Pons (tissue), 1 donor: ENCODE measurements at places on chromosomes 4 and X.

DNA sequence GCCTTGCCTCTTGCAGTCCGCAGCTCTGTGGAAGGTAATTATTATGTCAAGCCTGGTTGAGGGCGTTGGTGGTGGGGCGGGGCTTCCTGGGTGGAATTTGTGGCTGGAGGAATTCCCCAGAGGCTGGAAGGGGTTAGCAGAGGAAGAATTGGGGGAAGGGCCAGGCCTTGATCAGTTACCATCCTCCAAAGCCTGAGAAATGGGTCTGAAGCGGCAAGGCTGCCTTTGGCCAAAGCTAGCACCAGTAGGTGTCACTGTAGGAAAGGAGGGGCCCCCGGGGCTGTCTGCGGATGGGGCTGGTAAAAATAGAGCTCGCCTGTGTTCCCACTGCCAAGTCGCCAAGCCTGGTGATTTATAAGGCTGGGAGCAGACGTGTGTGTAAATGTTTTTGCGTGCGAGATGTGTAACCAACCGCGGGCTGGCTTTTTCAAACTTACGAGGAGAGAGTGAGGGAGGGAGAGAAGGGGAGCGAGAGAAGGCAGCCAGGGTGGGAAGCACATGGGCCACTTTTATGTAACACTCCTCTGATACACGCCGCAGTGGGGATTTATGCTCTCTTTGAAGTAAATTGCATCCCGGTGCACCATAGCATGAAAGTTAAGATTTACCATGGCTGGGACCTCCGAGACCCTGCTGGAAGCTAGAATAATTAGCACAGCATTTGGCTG lies 367.0 kb downstream of the BCOR start:
- peak; percentile 58 for DNase-seq

GRCh38 chr4:5954056-5954760 lies 61.3 kb upstream of the CRMP1 start:
- no peak for DNase-seq

DNA sequence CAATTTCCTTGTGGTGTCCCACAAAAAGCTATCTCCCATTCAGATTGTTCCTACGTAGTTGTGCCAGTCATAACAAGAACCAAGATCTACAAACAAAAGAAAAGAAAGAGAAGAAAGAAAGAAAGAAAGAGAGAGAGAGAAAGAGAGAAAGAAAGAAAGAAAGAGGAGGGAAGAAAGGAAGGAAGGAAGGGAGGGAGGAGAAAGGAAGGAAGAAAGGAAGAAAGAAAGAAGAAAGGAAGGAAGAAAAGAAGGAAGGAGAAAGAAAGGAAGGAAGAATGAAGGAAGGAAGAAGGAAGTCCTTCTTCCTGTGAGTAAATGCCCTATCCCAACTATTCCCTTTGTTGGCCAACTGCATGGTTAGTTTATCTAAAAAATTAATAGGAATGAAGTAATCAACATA lies 366.0 kb downstream of the DHRSX start:
- DNase-seq = no peak

DNA sequence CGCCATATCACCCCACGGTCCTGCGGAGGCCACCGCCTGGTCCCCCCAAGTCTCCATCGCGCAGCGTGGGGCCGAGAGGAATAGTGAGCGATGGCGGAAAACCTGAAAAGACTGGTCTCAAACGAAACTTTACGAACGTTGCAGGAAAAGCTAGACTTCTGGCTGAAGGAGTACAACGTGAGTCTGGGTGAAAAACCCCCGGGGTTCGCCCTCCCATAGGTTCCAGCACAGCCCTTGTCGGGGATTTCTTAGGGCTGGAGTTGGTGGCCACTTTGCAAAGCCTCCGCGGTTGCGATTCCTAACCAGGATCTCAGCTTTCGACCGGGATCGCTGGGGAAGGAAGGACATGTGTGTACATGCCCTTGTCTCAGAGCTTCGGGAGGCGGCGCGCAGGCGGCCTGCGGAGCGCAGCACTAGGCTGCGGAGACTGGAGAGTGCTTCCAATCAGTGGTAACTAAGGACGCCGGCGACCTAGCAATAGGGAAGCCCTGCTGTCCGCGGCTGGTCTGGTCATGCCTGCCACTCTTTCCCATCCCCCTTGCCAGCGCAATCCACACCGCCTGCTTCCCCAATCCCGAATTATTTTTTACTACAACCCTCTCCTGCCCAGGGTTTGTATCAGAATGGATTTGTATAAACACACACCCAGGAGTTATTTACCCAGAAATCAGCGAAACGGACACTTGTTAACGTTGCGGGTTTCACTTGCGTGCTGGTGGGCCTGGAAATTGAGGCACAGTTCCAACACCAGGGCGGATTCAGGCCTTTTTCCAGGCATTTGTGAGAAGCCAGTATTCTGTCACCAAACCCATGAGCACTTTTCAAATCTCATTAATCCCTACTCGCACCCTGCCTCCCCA lies 741 bp downstream of the SPATA18 start:
- peak; percentile 28 for DNase-seq

GRCh38 chr4:105586638-105587328 lies 34.4 kb downstream of the ARHGEF38 start:
- no peak for DNase-seq

- DNase-seq = no peak
These were observed 318.8 kb upstream of the RASGEF1B start for GRCh38 chr4:81790477-81790876.

DNA sequence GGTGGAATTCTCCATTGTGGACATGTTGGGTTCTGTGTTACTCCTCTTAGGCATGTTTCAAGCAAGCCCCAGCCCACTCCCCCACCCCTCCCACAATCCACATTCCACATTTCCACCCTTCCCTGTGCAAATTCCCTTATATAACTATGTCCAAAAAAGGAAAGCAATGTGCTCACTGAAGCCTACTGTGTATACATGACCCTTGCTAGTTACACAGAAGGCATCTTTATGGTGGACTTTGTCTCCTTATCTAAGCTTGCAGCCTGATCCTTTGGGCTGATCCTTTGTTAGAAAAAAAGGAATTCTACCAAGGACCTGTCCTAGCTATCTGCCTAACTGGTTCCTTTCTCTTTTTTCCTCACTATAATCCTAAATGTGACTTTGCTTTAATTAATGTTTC lies 796.8 kb downstream of the NLGN4X start:
- DNase-seq = no peak

DNA sequence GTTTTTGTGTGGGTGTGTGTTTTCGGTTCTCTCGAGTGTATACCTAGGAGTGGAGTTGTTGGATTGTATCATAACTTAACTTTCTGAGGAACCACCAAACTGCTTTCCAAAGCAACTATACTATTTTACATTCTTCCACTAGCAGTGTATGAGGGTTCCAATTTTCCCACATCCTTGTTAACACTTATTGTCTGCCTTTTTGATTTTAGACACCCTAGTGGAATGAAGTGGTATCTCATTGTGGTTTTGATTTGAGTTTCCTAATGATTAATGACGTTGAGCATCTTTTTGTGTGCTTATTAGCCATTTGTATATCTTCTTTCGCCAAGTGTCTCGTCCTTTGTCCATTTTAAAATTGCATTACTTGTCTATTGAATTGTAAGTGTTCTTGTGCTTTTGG lies 118.6 kb downstream of the REPS2 start:
- no peak for DNase-seq

- DNase-seq = peak; percentile 43
These were observed 162.1 kb downstream of the SMIM20 start for GRCh38 chr4:26076000-26076587.

- DNase-seq = peak; percentile 19
These were observed 2.4 kb upstream of the RAB40AL start for GRCh38 chrX:102934624-102935023.

DNA sequence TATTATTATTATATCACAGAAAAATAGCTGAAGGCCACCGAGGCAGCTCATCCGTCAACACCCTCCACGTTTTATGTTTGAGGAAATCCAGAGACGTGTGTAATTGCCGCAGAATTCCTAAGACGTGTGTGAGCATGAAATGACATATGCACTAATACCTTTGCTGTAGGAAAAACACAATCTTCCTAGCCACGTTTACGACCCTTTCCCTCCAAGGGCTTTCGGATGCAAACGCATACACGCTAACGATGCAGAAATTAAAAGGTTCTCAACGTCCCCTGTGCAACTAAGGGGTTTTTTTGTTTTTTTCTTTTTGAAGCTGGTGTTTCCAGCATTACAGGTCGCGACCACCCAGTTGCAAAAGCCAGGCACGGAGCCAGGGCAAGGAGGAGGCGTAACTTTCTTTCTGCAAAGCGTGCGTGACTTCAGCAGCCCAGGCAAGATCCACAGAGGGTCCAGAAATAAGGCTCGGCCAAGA lies 33.8 kb downstream of the CRLF2 start:
- no peak for DNase-seq

DNA sequence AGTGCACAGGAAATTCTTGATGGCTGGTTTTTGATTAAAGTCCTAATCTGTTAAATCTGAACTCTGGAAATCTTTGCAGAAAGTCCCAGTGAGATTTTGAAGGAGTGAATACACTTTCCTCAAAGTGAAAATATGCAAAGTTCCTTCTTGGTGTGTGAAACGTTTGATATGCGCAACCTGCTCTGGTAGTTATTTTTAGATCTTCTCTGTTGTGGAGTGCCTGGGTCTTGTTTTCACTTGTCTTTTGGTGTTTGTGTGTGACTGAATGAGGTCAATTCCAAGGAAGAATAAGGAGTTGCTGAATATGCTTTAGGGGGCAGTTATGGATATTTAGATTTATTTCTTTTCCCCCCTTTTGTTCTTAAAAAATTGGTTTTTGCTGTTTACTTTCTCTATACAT lies 41.7 kb downstream of the SCML1 start:
- DNase-seq = no peak

DNA sequence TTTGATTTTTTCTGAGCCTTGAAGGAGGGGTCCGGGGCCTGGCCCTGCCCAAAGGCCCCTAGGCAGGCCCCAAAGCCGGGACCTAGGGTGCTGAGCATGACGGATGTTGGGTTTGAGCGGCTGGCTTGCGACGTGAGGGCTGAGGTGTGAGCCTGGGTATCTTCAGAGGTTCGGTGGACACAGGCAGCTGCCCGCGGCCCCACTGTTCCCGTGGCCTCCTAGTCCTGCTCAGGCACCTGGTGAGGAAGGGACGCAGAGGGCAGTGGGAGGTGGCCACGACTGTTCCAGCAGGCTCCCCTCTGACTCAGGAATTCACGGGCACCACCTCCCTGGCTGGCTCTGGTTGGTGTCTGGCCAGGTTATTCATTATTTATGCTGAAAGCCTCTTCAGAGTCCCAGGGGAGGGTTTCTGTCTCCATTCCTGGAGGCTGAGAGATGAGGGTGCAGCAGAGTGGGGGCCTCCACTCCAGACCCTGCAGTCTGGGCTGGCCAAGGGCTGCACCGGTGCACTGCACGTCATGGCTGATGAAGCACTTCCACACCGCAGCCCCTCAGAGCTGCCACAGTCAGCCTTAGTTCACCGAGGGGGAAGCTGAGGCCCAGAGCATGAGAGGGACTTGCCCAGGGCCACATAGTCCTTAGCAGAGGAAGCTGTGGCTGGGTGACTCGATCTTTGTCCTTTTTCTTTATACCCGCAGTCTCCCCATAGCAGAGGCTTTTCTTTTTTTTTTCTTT lies 2.2 kb downstream of the MSANTD1 start:
- DNase-seq = no peak
